ENCODE measurements at places on chromosomes 5 and 9.

GRCh38 chr9:76808636-76809035, 44.4 kb downstream of the PCA3 start:
- DNase-seq, result no peak

- no peak for DNase-seq
These were observed 9.4 kb upstream of the C5orf15 start for GRCh38 chr5:133977858-133978257.

DNA sequence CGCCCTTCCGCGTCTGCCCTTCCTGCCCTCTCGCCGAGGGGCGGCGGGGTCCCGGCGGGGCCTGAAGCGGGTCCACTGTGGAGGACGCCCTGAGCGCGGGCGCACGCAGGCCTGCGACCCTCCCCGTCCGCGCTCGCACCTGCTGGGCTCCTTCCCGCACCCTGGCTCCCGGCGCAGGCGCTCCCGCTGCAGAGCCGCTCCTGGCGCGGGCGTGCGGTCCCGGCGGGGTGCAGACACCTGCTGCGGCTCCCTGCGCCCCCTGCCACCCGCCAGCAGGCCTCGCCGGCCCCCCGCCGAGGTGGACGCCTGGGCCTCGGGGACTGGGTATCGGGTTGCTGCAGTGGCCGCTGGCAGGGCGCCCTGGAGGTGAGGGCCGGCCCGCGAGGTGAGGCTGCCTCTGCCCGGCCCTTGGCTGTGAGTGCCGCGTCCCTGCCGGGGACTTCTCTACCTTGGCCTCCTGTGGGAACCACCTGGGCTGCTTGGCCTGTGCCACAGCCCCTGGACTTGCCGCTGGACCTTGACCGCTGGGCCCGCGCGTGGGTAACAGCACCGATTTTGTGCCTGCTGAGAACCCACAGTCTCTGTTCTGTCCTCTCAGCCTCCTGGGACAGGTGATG, 627 bp downstream of the ARRDC1 start:
- DNase-seq, result peak; percentile 70

DNA sequence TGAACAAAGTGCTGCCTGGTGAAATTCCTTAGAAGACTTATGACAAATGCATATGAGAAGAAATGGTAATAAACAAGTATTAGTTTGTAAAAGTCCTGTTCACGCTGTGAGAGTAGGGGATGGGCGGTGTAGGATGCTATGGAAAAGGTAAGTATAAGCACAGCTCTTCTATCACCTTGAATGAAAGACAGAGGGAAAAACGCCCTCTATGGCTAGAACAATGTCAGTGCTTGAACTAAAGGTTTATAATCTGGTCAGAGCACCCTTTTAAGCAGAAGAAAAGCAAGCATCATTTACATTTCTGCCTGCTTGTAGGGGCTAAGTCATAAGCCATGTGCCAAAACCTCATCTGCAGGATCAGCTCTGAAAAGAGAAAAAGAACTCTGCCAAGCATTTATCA, 115.2 kb downstream of the LHFPL2 start:
- no peak for DNase-seq

DNA sequence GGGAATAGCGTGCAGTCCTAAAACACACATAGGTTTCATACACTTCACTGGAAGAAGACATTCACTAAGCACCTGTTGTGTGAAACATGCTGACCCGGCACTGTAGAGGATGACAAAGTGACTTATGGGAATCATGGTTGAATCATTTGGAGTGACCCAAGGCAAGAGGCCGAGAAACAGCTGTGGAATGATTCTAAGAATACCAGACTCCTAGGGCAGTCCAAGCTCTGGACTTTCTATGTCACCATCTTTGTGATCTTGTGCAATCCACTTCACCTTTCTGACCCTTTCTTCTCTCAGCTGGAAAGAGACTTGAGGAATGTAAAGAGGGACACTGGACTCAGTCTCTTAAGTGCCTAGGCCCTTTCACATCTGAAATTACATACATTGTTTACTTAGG, 13.1 kb downstream of the MSANTD3 start:
- DNase-seq, result no peak

DNA sequence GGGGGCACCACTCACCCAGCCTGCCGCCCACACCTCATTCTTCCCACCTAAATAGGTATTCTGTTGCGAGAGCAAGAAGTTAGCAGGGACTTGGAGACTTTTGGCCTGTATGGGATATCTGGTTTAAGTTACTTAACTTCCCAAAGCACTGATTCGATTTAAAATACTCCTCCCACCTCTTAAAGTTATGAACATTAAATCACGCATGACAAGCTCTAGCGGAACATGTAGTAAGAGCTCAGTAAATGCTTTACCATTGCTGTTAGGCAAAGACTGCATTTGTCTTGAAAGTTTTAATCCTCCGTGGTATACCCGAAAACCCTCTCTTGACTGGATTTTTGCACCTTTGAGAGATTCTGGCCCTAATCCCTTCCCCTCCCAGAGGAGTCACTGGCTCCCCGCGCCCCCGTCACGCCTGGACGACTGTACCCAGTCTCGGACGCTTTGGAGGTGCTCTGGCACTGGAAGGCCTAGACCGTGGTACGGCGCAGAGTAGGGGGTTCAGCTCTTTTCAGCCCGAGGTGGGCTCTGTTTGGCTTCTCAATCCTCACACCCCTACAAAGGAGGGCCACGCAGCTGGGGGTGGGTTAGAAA, 4.4 kb downstream of the GDNF start:
- no peak for DNase-seq

- no peak for DNase-seq
These were observed 17.6 kb downstream of the DCANP1 start for GRCh38 chr5:135429301-135430134.

DNA sequence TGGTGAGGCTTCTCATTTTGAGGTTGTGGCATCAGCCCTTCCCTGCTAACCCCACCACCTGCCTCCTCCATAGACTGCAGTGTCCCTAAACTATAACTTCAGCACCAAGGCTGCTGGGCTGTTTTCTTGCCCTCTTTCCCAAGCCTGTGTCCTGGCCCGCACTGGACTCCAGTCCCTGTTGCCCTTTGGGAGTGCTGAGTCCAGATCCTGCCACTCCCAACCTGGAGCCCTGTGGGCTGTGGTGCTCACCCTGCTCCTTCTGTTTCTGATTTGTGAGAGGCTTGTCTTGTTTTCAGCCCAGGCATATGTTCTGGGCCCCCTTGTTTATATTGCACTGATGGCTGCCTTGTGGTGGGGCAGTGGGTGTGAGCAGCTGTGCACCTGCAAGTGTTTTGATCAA, 39.7 kb upstream of the RNU6ATAC start:
- DNase-seq, result no peak

GRCh38 chr9:35892051-35892450, 14.0 kb upstream of the HRCT1 start:
- no peak for DNase-seq

- no peak for DNase-seq
These were observed 51.2 kb downstream of the STRBP start for GRCh38 chr9:123217128-123217654.
